Caki2 (cell line): ENCODE measurements at places on chromosomes 4 and X.

GRCh38 chrX:19682712-19683331 lies 167.5 kb upstream of the MAP3K15 start:
- DNase-seq = no peak

DNA sequence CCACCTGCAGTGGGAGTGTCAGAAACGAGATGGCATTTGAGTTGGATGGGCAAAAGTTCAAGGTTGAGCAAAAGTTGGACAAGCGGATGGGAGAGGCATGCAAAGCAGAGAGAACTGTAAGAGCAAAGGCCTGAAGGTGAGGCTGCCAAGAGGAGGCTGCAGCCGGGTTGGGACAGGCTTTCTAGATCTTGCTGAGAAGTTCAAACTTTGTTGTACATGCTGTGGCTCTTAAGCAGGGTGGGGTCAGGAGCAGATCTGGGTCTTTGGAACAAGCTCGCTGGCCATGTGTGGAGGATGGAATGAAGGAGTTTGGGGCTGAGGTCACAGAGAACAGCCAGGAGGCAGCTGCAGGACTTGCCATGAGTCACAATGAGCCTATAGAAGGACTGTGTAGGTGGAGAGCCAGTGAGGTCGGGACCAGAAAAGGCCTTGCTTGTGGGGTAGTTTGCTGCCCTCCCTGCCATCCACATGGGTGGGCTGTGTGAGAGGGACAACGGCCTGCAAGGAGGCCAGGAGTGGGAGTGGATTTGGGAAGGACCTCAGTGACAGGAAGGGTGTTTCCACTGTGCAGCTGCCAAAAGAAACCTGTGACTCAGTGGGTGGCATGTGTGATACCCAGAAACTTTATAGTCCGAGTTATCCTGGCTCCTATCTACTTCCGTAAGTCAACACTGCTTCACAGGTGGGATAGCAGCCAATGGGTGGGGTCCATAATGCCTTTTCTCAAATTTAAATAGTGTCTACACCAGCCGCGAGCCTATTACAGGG lies 210.4 kb downstream of the MID1IP1 start:
- no peak for DNase-seq

DNA sequence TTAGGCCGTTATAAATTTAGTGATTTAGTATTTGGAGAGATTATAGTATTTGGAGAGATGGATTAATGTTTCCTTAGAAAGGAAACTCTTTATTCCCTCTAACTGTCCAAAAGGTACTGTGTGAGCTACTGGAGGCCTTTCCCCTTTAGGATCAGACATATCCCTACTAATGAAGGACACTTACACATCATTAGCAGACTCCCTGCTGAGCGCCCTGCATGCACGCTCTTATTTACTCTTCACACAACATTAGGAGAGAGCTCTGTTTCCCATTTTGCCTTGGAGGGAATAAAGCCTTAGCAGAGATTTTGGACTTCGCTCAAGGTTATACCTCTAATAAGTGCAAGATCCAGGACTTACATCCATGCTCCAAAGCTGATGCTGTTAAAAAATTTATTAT lies 17.8 kb upstream of the STOX2 start:
- DNase-seq = no peak

DNA sequence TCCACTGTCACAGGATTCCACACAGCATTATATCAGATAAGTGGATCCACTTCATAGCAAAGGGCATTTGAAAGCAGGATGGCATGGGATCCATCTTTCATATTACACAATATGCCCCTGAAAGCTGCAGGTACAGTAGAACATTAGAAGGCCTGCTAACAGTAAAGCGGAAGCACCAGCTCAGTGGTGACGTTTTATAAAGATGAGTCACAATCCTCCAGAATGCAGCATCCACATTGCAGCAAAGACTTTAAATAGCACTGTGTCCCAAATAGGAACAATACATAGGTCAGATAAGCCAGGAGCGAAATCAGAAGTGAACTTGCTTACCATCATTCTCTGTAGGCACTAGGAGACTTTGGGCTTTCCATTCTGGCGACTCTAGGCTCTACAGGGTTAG lies 609.5 kb upstream of the FAT1 start:
- DNase-seq = no peak

- no peak for DNase-seq
These were observed 2.9 kb downstream of the USP51 start for GRCh38 chrX:55486736-55487135.

GRCh38 chr4:22683726-22684125 lies 9.0 kb upstream of the GBA3 start:
- DNase-seq = no peak

GRCh38 chr4:174669270-174669669 lies 147.0 kb upstream of the HPGD start:
- DNase-seq = peak; percentile 58

DNA sequence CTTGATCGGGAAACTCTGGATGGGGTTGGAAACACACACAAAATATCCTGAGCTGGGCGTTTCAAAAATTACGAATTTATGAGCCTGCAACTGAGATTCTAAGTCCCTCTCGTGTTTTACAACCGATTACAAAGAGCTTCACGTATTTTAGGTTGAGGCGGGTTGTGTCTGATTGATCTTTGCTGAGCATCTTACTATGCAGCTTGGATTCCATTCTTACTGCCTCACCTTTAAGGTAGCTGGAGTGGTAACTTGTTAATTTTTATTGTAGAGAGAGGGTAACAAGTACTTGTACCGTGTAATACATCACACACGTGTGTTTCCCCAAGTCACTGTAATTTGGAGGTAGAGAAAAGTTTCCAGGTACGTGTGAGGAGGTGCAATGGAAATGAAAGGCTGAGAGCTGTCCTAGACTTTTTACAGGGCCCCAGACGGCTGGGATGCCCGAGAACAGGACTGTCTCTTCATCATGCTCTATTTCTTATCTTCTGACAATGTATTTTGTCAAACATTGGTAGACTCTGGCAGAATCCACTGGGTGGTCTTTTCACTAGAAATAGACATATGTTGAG lies 97.8 kb upstream of the TENM3 start:
- DNase-seq = peak; percentile 61

- DNase-seq = no peak
These were observed 123.0 kb upstream of the AP1S2 start for GRCh38 chrX:15977644-15978043.

GRCh38 chrX:16347968-16348670 lies 180.8 kb downstream of the MAGEB17 start:
- DNase-seq = no peak

DNA sequence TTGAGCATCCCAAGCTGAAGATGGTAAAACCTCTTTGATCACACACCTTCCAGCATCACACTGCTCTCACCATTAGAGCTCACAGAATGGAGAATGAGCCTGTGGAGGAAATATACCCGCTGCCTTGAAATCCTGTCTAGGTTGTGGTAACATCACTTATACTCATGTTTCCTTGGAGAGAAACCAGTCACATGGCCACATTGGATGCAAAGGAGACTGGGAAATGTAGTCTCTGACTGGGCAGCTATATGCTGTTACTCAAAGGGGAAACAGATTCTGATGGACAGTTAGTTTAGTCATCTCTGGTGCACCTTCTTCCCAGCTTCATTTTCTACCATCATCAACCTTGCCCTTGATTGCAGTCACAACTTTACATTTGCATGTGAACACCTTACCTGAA lies 286.3 kb downstream of the ANKRD50 start:
- no peak for DNase-seq

DNA sequence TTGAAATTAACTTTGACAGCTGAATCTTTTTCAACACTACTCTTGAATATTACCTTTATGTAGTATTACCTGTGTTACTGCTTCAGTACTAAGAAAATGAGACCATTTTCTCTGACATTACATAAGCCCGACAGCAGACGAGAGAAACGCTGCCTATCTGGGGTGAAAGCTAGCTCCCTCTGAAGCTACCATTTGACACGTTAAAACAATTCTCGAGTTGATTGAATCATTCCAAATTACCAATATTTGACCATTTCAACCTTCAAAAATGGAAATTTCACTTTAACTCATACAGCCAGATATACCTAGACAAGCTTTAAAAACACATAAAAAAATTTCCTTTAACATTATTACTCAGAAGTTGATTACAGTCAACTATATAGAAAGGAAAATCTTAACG lies 836 bp downstream of the GPM6A start:
- no peak for DNase-seq

DNA sequence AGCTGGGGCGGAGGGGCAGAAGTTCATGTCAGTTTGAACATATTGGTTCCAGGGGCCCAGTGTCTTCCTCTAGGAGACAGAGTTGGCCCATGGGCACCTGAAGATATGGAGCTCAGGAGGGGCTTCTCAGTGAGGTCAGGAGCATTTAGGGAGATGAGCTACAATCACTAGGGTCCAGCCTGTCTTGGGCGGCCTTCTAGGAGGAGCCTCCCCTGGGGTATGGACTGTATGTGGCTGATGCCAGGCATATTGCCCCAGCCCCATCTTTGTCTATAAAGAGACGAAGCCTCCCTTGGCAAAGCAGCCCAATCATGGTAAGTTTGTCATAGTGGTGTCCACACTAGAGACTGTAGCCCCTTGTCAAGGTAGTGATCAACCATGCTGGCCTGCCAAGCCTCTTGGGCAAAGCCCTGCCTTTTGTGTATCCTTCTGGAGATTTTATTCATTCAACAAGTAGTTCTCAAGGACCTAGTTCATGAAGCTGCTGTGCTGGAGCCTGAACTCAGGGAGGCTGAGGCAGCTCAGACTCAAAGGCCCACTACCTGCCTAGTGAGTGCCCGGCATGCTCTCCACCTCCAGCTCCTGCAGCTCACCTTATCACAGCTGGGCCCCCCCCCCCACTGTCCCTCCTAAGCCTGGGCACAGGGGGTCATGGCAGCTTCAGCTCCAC lies 5.4 kb upstream of the CNGA2 start:
- no peak for DNase-seq

GRCh38 chrX:13028871-13029636 lies 15.4 kb downstream of the FAM9C start:
- DNase-seq = peak; percentile 54

DNA sequence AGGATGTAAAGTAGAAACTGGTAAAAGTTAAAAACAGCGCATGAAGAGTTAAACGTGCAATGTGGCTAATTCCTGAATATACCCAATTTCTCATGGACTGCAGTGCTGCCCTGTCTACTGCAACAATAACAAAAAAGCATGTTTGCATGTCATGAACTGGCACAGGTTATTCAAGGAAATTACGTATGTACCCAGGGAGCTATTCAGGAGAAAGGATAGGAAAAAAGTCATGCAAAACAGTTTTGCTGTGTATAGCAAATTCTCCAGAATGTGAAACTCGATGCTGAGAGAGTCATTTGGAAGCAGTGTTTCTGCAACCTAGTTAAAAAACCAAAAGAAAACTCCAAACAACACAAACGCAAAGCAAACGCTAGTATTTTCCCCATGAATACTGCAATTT lies 381.5 kb upstream of the PRKX start:
- no peak for DNase-seq

DNA sequence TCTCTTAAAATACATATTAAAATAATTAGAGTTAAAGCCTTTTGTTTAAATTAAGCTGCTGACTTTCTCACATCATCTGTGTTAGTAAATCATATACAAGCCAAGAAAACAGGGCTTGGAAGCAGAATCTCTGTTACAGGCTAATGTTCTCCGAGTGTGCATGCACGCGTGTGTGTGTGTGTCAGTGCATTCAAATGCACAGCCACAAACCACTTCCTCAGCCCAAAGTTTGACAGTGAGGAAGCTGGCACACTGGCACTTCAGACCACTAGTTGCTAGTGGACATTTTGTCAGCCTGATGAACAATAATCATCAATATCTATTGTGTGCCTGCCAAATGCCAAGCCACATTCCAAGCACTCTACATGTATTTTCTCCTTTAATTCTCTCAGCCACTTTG lies 5.6 kb downstream of the MAOB start:
- no peak for DNase-seq

GRCh38 chr4:152164561-152164960 lies 371.3 kb downstream of the FBXW7 start:
- DNase-seq = no peak

GRCh38 chrX:42027367-42028000 lies 104.1 kb upstream of the CASK start:
- DNase-seq = no peak

- no peak for DNase-seq
These were observed 20.8 kb upstream of the CEP135 start for GRCh38 chr4:55927803-55928437.

- no peak for DNase-seq
These were observed 251.7 kb upstream of the ANKRD50 start for GRCh38 chr4:124964251-124964650.

- no peak for DNase-seq
These were observed 81.6 kb downstream of the FBXO8 start for GRCh38 chr4:174201871-174202270.

DNA sequence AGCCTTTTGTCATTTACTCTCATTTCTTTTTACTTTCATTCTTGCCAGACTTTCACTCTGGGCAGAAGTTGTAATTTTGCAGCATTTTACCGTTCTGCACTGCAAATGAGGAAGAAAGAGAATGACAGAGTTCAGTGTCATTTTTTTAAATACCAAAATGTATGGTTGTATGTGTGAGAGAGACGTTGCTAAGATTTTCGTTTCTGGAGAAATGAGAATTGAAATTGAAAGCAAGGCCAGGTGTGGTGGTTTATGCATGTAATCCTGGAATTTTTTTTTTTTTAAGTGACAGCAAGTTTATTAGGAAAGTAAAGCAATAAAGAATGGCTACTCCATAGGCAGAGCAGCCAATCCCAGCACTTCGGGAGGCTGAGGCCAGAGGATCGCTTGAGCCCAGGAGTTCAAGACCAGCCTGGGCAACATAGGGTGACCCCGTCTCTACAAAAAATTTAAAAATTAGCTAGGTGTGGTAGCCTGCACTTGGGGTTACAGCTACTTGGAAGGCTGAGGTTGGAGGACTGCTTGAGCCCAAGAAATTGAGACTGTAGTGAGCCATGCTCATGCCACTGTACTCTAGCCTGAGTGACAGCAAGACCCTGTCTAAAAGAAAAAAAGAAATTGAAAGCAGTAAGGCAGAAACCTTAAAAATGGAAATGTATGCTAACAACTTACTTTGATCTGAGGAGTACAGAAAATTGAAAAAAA lies 12.9 kb downstream of the DCK start:
- no peak for DNase-seq

DNA sequence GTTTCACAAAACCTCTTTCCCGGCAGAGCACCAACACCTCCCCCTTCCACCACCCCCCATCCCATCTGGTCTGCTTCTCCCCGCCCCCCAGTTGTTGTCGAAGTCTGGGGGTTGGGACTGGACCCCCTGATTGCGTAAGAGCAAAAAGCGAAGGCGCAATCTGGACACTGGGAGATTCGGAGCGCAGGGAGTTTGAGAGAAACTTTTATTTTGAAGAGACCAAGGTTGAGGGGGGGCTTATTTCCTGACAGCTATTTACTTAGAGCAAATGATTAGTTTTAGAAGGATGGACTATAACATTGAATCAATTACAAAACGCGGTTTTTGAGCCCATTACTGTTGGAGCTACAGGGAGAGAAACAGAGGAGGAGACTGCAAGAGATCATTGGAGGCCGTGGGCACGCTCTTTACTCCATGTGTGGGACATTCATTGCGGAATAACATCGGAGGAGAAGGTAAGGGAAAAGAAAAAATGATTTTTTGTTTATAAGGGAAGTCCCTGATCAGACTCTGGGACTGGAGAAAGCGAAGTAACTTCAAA lies at the start of gene PDGFRA:
TSS of gene PDGFRA (plus strand) at position 333 of the 541 bp plus-strand sequence. CDS start 29,476 bp downstream, outside the sequence.
- DNase-seq = no peak

- no peak for DNase-seq
These were observed 25.5 kb downstream of the PHEX start for GRCh38 chrX:22057667-22058066.

- no peak for DNase-seq
These were observed 1.9 kb downstream of the MYL5 start for GRCh38 chr4:675980-676870.
